Activated CD4-positive, alpha-beta T cell treated with anti-CD3 and anti-CD28 coated beads, Interleukin-2, amount 10 ng/mL, durations not matched to agents 24 days and 14 days (primary cell): ENCODE measurements at places on chromosomes 2 and 18.

- H3K27me3 ChIP-seq: peaks cover 2% of the 10 kb centered on the region
- no peak overlapping the region for H3K4me3 ChIP-seq
- H3K4me1 ChIP-seq: peaks cover 6% of the 10 kb centered on the region
- H3K36me3 ChIP-seq: no peaks in the 10 kb centered on the region
- no peak overlapping the region for H3K27ac ChIP-seq
Measured at GRCh38 chr2:199985625-199986207, 30.3 kb downstream of the MAIP1 start.

GRCh38 chr2:134234535-134234934 is 19.3 kb upstream of the MGAT5 start:
- DNase-seq: no peak
- peaks cover 4% of the 10 kb centered on the region for H3K36me3 ChIP-seq
- peak overlapping the region; percentile 84 for H3K27ac ChIP-seq
- no peaks in the 10 kb centered on the region for H3K27me3 ChIP-seq

DNA sequence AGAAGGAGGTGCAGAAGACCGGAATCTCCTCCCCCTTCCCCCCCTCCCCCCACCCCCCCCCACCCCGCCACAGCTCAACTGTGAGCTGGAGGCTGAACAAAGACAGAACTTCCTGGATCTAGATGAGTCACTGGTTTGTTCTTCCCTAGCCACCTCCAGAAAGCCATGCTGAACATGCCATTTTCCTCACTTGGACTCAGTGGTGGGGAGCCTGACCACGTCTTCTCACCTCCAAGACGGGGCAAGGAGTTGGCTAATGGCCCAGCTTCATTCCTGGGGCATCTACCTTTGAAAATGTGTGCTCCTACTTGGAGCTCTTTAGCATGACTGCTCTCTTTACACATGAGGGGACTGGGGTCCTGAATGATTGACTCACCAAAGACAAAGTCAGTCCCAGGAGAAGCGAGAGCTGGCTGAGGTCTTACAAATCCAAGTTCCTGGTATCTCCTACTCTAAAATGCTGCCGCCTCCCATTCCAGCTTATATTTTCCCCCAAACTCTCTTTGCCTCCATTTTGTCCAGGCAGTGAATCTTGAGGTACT is 22.6 kb upstream of the FZD5 start:
- no peak overlapping the region for H3K27ac ChIP-seq
- peaks cover 6% of the 10 kb centered on the region for H3K27me3 ChIP-seq
- no peaks in the 10 kb centered on the region for H3K36me3 ChIP-seq
- H3K4me3 ChIP-seq: no peak overlapping the region
- no peaks in the 10 kb centered on the region for H3K4me1 ChIP-seq

- no peak for DNase-seq
- no peaks in the 10 kb centered on the region for H3K4me1 ChIP-seq
Measured at GRCh38 chr2:120421830-120422175, 75.9 kb downstream of the INHBB start.

DNA sequence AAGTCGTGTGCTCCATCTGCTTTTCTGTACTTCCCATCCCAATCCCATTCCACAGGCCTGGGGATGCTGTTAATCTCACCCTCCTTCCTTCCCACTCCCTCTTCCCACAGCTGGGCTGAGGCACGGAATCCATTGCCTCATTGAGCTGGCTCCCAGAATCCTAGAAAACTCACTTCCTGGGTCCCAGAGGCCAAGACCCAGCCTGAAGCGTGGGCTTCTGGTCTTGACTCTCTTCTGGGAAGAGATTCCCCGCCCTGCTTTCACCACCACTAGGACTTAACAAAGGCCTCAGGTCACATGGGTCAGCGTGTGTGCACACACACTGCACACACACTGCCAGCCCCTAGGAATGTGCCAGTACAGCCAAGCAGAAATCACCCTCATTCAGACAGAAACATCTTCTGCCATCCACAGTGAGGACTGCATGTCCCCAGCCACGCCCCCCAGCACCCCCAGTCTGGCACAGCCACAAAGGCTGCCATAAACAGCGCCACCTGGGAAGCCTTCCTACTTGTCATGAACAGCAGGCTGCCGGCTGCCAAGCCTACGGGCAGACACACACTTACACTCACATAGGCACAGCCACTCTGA is 165.8 kb downstream of the TNS1 start:
- H3K4me1 ChIP-seq: no peaks in the 10 kb centered on the region
- H3K36me3 ChIP-seq: no peaks in the 10 kb centered on the region
- no peak overlapping the region for H3K4me3 ChIP-seq

DNA sequence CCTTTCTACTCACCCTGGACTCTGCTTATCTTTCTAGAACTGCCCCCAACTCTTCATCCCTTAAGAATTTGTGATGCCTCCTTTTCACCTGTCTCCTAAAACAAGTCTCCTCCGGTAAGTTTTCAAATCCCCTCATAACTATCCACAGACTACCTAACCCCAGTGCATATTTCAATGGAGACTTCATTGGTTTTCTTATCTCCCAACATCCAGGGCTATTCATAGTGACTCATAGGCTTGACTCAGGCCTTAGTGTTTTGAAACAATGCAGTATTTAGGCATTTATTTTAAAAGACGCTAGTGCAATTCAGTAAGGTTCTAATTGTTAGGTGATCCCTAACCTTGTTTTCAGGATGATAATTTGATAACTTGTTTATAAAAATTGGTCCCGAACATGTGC is 399.2 kb downstream of the CPS1 start:
- no peak for DNase-seq
- no peaks in the 10 kb centered on the region for H3K36me3 ChIP-seq
- no peak overlapping the region for H3K4me3 ChIP-seq

DNA sequence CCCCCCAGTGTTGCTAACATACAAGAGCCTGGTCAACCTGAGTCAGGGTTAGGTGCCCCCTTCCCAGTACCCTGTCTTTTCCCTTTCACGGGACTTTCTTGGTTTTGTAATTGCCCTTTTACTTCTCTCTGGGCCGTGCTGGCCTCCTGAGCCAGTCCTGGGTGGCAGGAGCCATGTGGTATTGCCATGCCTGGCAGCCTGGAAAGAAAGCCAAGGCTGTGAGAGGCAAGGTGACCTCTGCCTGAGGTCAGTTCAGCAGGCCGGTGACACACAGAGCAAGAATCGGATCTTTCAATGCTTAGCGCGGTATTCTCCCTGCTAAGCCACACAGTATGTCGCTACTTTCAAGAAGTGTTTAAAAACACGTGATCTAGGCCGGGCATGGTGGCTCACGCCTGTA is 52.3 kb downstream of the C18orf63 start:
- peaks cover 19% of the 10 kb centered on the region for H3K4me1 ChIP-seq
- H3K36me3 ChIP-seq: no peaks in the 10 kb centered on the region
- no peak overlapping the region for H3K27ac ChIP-seq
- DNase-seq: peak; percentile 52
- H3K27me3 ChIP-seq: peaks cover 28% of the 10 kb centered on the region

GRCh38 chr2:210046851-210047500 is 44.5 kb downstream of the RPE start:
- peaks cover 8% of the 10 kb centered on the region for H3K36me3 ChIP-seq
- no peaks in the 10 kb centered on the region for H3K4me1 ChIP-seq
- H3K27ac ChIP-seq: no peak overlapping the region
- H3K27me3 ChIP-seq: no peaks in the 10 kb centered on the region
- H3K4me3 ChIP-seq: no peak overlapping the region
- no peak for DNase-seq

- H3K36me3 ChIP-seq: peaks cover 1% of the 10 kb centered on the region
- DNase-seq: no peak
- H3K4me3 ChIP-seq: no peak overlapping the region
- peaks cover 6% of the 10 kb centered on the region for H3K4me1 ChIP-seq
- H3K27me3 ChIP-seq: no peaks in the 10 kb centered on the region
Measured at GRCh38 chr2:43080571-43081021, 145.8 kb downstream of the ZFP36L2 start.

DNA sequence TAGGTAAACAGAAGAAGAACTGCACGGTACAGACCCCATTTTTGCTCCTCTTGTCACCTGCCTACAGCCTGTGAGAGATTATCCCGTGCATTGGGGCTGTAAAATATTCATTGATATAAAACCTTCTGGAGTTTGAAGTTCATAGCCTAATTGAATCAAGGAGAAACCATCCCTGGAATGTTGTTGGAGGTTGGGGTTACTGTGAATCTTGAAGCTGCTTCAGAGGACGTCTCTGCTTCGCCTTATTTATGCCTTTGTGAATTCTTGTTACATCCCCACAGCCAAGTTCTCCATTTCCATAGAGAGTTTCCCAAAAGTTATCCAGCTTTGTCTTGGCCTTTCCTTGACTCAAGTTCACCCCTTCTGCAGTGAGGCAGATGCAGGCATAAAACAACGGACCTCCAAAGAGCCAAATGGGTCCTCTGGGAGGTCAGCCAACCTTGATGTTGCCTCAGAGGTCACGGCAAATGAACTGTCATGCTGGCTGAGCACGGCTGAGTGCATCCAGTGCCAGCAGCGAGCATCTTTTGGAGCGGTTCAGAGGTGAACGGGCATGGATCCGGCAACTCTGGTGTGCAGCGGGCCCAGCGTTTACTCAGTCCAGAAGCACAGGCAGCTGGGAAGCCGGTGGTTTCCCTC is 317.6 kb downstream of the PRKCE start:
- no peak overlapping the region for H3K27ac ChIP-seq
- H3K36me3 ChIP-seq: no peaks in the 10 kb centered on the region
- peaks cover 3% of the 10 kb centered on the region for H3K27me3 ChIP-seq
- peaks cover 7% of the 10 kb centered on the region for H3K4me1 ChIP-seq
- DNase-seq: no peak
- H3K4me3 ChIP-seq: no peak overlapping the region

DNA sequence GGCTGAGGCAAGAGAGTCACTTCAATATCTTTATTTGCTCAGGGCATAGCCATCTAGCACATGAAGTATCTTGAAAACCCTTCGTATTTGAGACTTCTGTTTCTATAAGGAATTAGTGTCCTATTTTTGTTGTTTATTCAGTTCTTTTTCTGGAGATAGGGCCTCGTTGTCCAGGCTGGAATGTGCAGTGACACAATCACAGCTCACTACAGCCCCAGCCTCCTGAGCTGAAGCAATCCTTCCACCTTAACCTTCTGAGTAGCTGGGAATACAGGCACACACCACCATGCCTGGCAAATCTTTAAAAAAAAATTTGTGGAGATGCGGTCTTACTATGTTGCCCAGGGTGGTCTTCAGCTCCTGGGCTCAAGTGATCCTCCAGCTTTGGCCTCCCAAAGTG is 50.6 kb downstream of the PSMD14 start:
- no peak overlapping the region for H3K27ac ChIP-seq
- H3K4me1 ChIP-seq: peaks cover 3% of the 10 kb centered on the region
- no peak overlapping the region for H3K4me3 ChIP-seq
- H3K27me3 ChIP-seq: no peaks in the 10 kb centered on the region
- DNase-seq: no peak
- peaks cover 40% of the 10 kb centered on the region for H3K36me3 ChIP-seq

- H3K36me3 ChIP-seq: no peaks in the 10 kb centered on the region
- no peak for DNase-seq
- no peak overlapping the region for H3K27ac ChIP-seq
- H3K4me1 ChIP-seq: no peaks in the 10 kb centered on the region
- no peak overlapping the region for H3K4me3 ChIP-seq
Measured at GRCh38 chr2:182506606-182507005, 79.8 kb upstream of the PDE1A start.

- DNase-seq: no peak
- peaks cover 2% of the 10 kb centered on the region for H3K27me3 ChIP-seq
- H3K4me3 ChIP-seq: no peak overlapping the region
- peaks cover 10% of the 10 kb centered on the region for H3K36me3 ChIP-seq
Measured at GRCh38 chr2:241894681-241895426, 25.3 kb downstream of the RTP5 start.

DNA sequence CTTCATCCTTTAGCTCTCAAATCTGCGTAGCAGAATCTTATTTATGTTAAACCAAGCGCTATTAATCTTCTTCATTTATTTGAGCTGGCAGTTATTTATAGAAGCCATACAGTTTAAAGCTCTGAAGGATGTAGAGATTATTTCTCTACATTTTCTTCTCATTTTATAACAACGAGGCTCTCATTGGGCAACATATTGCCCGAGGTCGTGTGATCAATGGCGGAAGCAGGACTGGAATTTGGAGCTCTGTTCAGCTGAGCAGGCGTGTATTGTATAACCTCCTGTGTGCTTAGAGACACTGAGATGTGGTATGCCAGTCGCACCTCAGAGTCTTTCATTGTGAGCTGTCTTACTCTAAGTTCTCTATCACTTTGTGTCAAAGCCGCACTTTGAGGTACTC is 17.5 kb upstream of the DRC1 start:
- H3K27me3 ChIP-seq: no peaks in the 10 kb centered on the region
- peaks cover 16% of the 10 kb centered on the region for H3K4me1 ChIP-seq
- H3K4me3 ChIP-seq: no peak overlapping the region
- H3K27ac ChIP-seq: no peak overlapping the region
- peaks cover 51% of the 10 kb centered on the region for H3K36me3 ChIP-seq
- peak; percentile 33 for DNase-seq

- H3K36me3 ChIP-seq: peaks cover 20% of the 10 kb centered on the region
- peaks cover 2% of the 10 kb centered on the region for H3K4me1 ChIP-seq
- H3K27ac ChIP-seq: no peak overlapping the region
Measured at GRCh38 chr2:240499309-240500301, 58.2 kb downstream of the ANKMY1 start.

- peaks cover 2% of the 10 kb centered on the region for H3K27me3 ChIP-seq
- H3K36me3 ChIP-seq: no peaks in the 10 kb centered on the region
- H3K4me3 ChIP-seq: no peak overlapping the region
- DNase-seq: no peak
- no peak overlapping the region for H3K27ac ChIP-seq
- peaks cover 9% of the 10 kb centered on the region for H3K4me1 ChIP-seq
Measured at GRCh38 chr2:159925975-159926374, 128.0 kb upstream of the CD302 start.

DNA sequence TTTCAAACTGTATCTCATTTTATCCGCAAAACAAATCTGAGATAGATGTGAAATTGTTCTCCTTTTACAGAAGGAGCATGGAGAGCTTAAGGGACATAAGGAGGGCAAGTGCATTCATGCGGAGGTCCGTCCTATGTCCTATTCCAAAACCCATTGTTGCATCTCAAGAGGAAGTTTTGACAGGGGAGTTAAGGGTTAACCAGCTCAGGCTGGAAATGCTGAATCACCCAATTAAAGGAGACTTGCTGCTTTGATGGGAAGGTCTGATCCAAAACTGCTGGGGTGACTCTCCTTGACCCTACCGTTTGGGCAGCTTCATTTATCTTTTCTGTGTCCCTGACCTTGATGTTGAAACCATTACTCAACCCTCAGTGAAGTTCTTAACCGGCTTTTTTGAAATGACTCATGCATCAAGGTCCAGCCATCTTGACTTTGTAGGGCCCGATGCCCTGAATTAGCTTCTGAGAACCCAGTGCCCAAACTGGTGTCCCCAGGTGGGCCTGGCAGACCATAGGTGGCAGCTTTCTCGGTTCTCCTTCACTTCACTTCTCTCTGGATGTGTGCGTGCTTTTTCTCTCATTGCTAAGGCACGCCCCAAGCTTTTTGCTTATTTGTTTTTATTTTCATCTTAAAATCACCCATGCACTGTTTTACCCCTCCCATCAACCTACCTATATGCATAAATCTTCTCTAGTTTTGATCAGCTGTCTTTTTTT is 15.9 kb upstream of the TXNDC2 start:
- peaks cover 12% of the 10 kb centered on the region for H3K4me1 ChIP-seq
- no peak overlapping the region for H3K27ac ChIP-seq

GRCh38 chr18:21571772-21572171 is 28.7 kb downstream of the ESCO1 start:
- H3K4me1 ChIP-seq: no peaks in the 10 kb centered on the region
- H3K27ac ChIP-seq: no peak overlapping the region
